ENCODE measurements at places on chromosomes 2 and 18.

GRCh38 chr2:164187121-164187520, 434.2 kb downstream of the GRB14 start:
- no peak for DNase-seq

DNA sequence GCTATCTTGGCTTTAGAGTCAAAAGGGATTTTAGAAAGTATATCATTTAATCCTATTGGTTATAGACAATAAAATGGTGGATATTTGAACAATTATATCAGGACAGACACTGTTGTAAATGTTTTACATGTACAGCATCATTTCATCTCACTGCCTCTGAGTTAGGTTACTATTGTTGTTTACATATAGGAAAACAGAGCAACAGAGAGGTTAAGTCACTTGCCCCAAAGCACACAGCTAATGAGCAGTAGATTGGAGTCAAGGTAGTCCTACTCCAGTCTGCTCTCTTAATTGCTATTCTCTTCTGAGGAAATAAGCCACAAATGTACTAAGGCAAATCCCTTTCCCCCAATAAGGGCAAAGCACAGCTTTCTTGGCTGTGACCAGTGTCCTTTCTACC, 142.9 kb downstream of the MTX2 start:
- DNase-seq = no peak

GRCh38 chr18:50662177-50662576, 102.3 kb downstream of the MAPK4 start:
- no peak for DNase-seq

DNA sequence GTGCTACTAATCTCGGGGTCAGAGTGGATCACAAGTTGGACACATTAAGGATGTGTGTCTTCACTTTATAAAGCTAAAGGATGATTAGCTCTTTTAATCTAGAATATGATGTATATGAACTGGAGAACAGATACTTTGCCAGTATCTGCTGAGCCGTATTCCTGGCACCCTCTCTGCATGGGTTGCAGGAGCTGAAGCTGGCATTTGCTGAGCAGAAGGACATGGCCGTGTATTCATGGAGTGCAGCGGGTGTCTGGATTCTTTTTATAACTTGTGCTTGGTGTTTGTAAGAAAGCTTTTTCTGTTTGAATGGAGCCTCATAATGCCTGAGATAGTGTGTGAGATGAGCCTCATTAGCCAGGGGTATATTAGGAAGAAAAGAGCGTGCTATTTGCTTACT, 103.9 kb upstream of the MCFD2 start:
- no peak for DNase-seq

- DNase-seq = no peak
Observed at GRCh38 chr2:155377931-155378444, 679.5 kb downstream of the KCNJ3 start.

DNA sequence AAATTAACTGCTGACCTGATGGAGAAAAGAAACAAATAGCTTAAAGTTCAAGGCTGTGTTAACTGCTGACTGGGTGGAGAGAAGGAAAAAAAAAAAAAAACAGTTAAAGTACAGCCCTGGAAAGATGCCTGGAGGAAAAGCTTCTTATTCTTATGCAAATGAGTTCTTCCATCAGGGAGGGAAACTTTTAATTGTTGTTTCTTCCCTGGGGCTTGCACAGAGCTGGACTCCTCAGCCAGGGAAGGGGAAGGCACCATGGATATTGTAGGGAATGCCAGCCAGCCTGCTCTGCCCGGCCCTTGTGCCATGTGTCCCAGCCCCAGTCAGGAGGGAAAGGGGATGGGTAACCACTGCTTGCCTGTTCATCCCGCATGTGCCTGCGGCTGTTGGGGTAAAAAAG, 833.1 kb upstream of the CRIM1 start:
- DNase-seq = no peak

- DNase-seq = no peak
Observed at GRCh38 chr2:171529914-171530313, 7.6 kb downstream of the CYBRD1 start.

DNA sequence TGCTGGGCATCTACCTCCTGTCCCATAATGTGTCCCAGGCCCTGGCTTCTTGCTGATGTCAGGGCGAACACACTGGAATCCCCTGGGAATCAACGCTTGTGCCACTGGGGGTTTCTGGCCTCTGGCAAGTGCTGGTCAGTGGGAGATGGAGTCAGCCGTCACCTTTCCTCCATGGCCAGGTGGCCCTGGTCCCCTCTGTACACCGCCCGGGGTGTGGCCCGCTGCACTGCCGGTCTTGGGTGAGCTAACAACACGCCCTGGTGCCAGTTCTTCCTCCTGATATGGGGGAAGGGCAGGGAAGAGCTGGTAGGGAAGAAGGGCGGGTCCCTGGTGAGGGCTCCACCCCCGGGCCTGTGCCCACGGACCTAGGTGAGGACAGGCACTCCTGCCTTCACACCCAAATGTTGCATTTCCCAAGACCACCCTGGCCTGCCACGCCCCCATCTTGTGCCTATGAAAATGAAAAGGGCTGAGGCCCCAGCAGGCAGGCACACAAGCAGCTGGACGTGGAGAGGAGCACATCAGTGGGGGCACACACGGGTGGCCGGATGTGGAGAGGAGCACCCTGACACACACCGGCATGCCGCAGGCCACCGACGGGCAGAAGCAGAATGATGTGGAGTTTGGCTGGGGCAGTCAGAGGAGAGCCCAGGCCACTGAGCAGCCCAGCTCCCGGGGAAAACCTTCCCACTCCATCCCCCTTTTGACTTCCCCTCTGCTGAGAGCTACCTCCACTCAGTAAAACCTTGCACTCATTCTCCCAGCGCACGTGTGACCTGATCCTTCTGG, 140.5 kb downstream of the ASB1 start:
- no peak for DNase-seq

Data from muscle of arm (tissue), 14 donors.